ENCODE measurements at places on chromosomes 11 and 22. TPM values are rescaled to one million over a fixed set of nuclear protein-coding genes. Genes with fewer than 3 reads are reported as not detected.
A peak's percentile ranks its signal among the peaks of the same experiment; 100 is the strongest.

GRCh38 chr11:112388496-112388895, 127.8 kb upstream of the PLET1 start:
- no peaks in the 10 kb centered on the region for H3K36me3 ChIP-seq
- H3K27ac ChIP-seq, result no peak overlapping the region
- no peaks in the 10 kb centered on the region for H3K27me3 ChIP-seq
- no peaks in the 10 kb centered on the region for H3K4me1 ChIP-seq
- no peak overlapping the region for H3K4me3 ChIP-seq

- H3K4me1 ChIP-seq, result no peaks in the 10 kb centered on the region
- no peak for DNase-seq
- no peak overlapping the region for H3K27ac ChIP-seq
- peaks cover 11% of the 10 kb centered on the region for H3K36me3 ChIP-seq
- H3K27me3 ChIP-seq, result no peaks in the 10 kb centered on the region
These were observed 11.4 kb downstream of the SLC16A8 start for GRCh38 chr22:38072322-38073149.

GRCh38 chr11:45560913-45561281, 104.5 kb downstream of the CHST1 start:
- no peaks in the 10 kb centered on the region for H3K36me3 ChIP-seq
- H3K4me3 ChIP-seq, result no peak overlapping the region
- no peak for DNase-seq
- no peak overlapping the region for H3K27ac ChIP-seq
- no peaks in the 10 kb centered on the region for H3K27me3 ChIP-seq

DNA sequence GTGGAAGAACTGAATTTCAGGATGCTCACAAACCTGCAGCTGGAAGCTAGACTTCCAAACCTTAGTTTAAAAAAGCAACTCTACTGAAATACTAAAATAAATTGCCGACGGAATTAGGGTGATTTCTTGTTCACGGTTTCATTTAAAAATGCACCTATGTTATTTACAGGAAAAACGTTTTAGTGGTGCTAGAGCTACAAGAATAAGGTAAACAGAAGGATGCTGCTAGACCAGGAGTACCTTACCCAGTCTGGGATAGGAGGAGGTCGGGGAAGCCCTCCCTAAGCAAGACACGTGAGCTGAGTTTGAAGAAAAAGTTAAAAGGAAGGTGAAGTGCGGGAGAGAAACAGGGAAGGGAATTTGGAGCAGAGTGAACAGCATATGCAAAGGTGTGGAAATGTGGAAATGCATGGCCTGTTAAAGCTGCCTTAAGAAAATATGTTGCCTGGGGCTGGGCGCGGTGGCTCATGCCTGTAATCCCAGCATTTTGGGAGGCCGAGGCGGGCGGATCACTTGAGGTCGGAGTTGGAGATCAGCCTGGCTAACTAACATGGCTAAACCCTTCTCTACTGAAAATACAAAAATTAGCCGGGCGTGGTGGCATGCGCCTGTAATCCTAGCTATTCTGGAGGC, 1.4 kb upstream of the FTH1 start:
- H3K4me1 ChIP-seq, result peaks cover 38% of the 10 kb centered on the region
- peak overlapping the region; percentile 94 for H3K27ac ChIP-seq
- no peaks in the 10 kb centered on the region for H3K27me3 ChIP-seq
- H3K4me3 ChIP-seq, result peak overlapping the region; percentile 52

- no peaks in the 10 kb centered on the region for H3K27me3 ChIP-seq
- H3K36me3 ChIP-seq, result no peaks in the 10 kb centered on the region
- H3K27ac ChIP-seq, result no peak overlapping the region
- H3K4me1 ChIP-seq, result no peaks in the 10 kb centered on the region
- DNase-seq, result no peak
These were observed 252.8 kb upstream of the PLET1 start for GRCh38 chr11:112513417-112513816.

GRCh38 chr11:34169686-34170085, 64.3 kb downstream of the NAT10 start:
- no peaks in the 10 kb centered on the region for H3K27me3 ChIP-seq
- H3K4me1 ChIP-seq, result no peaks in the 10 kb centered on the region
- H3K36me3 ChIP-seq, result no peaks in the 10 kb centered on the region
- H3K4me3 ChIP-seq, result no peak overlapping the region
- no peak for DNase-seq

OR52I1 gene
- not detected for total RNA-seq

All from CD8-positive, alpha-beta memory T cell (primary cell).